ENCODE measurements at places on chromosomes 1 and 21. TPM values are rescaled to one million over a fixed set of nuclear protein-coding genes. Genes with fewer than 3 reads are reported as not detected.

Gene RNU1-1
- total RNA-seq = 2,470 TPM

Gene FMO3
- total RNA-seq = 1.5 TPM

Gene LCE2B
- not detected for total RNA-seq

Gene SAMD13
- total RNA-seq = 1.3 TPM

Gene RPL5
- 564 TPM for total RNA-seq

Gene LCE1B
- total RNA-seq = not detected

DNA sequence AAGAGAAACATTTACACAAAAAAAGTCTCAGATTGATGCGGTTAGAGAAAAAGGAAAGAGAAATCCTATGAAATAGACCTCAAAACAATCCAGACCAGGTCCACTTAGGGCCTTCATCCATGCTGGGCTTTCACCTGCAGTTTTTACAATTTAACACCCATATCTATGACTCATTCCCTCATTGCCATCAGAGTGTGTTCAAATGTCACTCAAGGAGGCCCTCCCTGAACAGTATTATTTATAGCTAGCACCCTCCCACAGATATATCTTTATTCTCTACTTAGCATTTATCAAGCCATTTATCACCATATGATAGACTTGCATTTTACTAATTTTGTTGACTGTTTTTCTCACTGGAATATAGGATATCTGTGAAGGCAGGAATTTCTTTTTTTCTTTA is 824 bp upstream of the KRTAP21-3 start:
- no peak for DNase-seq

DNA sequence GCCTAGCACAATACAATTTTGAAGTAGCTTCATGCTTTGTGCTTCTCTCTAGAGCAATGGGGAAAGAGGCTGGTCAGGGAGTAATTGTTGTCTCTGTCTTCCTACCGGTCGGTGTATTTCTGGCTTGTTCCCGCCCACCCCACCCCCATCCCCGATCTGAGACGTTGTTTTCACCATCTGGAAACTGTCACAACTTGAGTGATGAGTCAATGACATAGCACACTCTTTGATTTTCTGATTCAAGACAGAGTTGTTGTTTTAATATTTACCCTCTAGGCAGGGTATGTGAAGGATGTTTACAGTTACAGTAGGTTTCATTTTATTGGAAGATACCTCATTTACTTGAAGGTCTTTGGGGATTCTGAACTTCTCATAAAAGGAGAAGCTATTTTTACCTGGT is 7.0 kb downstream of the IL12RB2 start:
- no peak for DNase-seq

DNA sequence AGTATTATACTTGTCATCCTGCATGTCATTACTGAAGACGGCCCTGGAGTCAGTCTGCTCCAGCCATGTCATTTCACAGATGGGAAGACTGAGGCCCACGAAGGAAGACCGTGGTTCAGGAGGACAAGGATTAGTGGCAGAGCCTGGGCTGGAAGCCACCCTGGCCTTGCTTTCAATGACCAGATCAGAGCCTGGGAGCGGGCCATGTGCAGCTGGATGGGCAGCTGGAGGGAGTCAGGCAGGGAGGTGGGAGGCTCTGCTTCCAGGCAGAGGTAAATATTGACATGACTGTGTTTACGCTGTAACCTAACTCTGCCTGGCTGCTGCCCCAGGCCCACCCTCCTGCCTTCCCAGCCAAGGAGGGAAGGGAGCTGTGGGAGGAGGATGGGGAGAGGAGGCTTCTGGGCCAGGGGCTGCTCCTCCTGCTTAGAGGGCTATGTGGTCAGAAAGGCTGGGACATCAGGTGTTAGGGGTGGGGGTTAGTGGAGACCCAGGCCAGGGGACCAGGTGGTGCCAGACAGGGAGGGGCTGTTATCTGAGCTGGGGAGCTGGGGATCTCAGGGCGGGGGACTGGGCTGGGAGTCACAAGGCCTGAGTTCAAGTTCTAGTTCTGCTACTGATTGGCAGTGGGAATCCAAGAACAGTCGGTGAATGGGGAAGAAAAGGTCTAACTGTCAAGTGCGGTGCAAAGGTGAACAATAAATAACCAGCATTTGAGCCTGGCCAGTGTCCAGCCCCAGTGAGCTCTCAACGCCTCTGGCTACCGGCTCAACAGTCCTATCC is 48.5 kb upstream of the ECE1 start:
- peak; percentile 80 for DNase-seq

GRCh38 chr1:212482637-212483441 is 50.1 kb downstream of the NENF start:
- no peak for DNase-seq

GRCh38 chr1:50701706-50702317 is 258.3 kb downstream of the FAF1 start:
- DNase-seq = no peak

DNA sequence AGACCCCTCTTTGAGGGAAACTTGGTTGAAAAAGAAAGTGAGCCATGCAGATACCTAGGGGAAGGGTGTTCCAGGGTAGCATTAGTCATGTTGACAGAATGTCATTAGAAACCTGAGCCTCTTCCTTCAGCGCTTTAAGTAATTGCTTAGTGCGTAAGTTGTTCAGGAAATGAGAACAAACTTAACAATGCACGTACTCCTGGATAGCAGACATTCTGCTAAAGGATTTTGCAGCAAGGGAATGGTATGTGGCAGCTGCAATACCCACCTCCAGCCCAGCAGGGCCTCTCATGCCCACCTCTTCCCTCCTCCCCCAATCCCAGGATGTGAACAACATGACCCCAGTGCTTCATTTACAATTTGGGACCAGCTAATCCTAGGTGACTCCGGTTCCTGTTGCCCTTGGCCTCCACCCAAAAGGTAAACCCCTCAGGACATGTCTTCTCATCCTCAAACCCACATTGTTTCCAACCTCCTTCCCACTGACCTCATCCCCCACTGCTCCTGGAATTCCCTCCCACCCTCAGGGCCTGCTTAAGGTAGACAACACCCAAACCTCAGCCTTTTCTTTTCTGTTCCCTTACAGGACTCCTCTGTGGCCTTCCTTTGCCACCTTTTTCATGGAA is 98.0 kb upstream of the BCAR3 start:
- no peak for DNase-seq

- no peak for DNase-seq
Observed at GRCh38 chr1:30024411-30025195, 698.8 kb downstream of the MATN1 start.

- DNase-seq = no peak
Observed at GRCh38 chr1:209113521-209113920, 470.0 kb upstream of the CAMK1G start.

DNA sequence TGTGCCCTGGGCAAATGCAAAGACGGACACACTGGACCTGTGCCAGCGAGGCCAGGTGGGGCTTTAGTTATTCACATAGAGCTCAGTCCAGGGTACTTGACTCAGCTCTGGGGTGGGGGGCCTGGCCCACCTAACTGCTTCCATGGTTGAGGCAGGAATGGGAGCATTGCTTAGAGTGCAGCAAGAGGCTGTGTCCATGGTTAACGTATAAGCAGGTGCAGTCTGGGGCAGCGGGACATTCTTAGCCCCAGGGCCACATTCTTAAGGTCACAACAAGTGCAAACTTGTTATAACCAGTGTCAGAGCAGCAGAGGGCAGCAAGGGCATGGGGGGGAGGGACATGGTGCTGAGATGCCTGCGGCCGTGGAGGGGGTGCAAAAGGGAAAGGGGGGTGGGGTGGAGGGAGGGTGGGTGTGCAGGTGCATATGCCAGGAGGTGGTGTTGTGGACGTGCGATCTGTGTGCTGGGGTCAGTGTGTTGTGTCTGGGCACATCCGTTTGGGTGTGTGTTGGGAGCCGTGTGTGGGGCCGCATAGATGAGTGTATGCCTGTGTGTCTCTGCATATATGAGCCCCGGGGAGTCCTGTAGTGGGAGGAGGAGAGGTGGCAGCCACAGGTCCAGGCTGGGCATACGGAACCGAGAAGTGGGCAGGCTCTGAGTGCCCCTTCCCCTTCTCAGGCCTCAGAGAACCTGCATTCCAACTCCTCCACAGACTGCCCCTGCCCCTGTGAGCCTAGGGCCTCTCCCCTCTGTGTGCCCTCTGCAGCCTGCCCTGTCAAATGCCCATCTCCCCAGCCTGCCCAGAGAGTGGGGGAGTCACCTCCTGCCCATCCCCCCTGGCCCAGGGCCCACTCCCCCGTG is 8.4 kb downstream of the KCNJ10 start:
- no peak for DNase-seq

- no peak for DNase-seq
Observed at GRCh38 chr21:35035116-35035515, 14.0 kb downstream of the RUNX1 start.

- no peak for DNase-seq
Observed at GRCh38 chr1:64137412-64137803, 66.0 kb upstream of the UBE2U start.

- DNase-seq = no peak
Observed at GRCh38 chr1:76013206-76013581, 61.4 kb upstream of the ST6GALNAC3 start.

DNA sequence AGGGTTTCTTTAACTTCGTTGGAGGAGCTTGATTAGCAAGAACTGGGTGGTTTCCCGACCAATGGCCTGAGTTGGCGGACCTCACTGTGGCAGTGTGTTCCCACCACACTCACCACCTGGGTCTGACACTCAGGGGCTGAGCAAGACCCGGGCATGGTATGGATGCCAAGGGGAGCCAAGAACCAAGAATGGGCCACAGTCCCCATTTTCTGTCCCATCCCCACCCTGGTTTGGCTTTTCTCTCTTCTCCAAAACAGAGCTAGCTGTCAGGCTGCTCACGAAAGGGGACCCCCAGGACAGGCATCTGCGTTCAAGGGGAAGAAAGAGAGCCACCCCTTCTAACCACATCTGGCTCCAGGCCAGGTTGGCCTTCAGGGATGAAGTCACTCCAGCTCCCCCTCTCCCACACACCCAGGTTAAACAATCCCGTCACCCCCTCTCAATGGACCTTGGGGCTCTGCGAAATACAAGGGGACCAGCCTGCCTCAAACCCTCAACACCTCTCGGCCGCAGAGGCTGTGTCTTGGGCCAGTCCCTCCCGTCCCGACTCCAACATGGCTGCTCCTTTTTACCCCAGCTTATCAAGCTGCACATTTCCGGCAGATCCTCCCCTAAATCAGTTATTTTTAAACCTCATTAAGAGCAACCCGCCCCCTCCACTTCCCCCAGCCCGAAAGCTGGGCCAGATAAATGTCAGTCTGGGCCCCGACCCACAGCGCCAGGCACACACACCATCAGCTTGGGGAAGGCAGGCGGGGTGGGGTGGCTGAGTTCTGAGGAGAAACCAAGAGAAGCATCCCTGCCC is 3.4 kb downstream of the TAGLN2 start:
- DNase-seq = peak; percentile 69

- DNase-seq = no peak
Observed at GRCh38 chr1:164452549-164452948, 106.4 kb upstream of the PBX1 start.

GRCh38 chr1:204323887-204324286 is 35.8 kb downstream of the PLEKHA6 start:
- DNase-seq = no peak

GRCh38 chr1:96918406-96918805 is 196.8 kb downstream of the PTBP2 start:
- DNase-seq = no peak

DNA sequence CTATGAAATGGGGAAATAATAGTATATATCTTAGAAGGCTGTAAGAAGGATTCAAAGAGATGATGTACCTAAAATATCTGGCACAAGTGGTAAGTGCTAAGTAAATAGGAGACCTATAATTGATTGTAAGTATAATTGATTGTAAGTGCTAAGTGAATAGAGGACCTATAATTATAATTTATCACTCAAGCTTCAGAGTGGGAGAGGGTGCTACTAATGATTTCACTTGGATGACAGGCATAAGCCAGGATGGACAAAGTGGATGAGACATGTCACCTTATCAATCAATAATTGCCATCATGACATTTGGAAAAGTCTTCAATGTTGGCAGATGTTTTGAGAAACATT is 11.2 kb downstream of the RCAN1 start:
- DNase-seq = no peak

DNA sequence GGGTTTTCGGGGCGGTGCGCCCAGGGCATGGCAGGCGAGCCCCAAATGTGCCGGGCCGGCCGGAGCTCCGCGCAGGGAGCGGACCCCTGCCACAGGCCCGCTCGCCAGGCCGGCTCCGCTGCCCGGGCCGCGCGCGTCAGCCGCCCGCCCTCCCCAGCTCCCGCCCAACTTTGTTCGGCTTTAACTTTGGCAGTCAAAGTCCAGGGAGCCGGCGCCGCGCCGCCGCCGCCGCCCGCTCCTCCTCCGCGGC is 488 bp downstream of the SLC35D1 start:
- DNase-seq = peak; percentile 68

DNA sequence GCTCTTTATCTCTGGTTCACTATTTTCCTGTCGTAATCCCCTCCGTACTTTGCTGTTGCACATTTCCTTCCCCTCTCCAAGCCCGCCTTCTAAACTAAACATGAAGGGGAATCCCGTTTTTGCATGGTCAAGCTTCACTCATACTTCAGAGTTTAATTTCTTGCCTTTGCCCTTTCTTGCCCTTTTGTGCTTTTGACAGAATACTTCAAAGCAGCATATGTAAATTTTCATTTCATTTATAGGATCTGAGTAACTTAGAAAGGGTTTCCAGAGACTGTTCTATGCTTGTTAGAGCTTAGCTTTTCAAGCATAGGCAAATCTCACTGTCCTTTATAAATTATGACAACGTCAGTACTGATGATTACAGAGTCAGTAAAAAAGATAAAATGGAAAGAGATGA is 27.7 kb downstream of the SPATA45 start:
- DNase-seq = no peak

DNA sequence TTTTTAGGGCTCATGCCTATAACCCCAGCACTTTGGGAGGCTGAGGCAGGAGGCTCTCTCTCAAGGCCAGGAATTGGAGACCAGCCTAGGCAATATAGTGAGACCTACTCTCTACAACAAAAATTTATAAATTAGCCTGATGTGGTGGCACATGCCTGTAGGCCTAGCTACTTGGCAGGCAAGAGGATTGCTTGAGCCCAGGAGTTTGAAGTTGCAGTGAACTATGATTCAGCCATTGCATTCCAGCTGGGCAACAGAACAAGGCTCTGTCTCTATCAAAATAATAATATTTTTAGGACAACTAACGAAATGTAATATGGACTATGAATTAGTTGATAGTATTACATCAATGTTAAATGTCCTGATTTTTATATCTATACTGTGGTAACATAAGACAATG is 68.8 kb upstream of the ARID1A start:
- DNase-seq = no peak

DNA sequence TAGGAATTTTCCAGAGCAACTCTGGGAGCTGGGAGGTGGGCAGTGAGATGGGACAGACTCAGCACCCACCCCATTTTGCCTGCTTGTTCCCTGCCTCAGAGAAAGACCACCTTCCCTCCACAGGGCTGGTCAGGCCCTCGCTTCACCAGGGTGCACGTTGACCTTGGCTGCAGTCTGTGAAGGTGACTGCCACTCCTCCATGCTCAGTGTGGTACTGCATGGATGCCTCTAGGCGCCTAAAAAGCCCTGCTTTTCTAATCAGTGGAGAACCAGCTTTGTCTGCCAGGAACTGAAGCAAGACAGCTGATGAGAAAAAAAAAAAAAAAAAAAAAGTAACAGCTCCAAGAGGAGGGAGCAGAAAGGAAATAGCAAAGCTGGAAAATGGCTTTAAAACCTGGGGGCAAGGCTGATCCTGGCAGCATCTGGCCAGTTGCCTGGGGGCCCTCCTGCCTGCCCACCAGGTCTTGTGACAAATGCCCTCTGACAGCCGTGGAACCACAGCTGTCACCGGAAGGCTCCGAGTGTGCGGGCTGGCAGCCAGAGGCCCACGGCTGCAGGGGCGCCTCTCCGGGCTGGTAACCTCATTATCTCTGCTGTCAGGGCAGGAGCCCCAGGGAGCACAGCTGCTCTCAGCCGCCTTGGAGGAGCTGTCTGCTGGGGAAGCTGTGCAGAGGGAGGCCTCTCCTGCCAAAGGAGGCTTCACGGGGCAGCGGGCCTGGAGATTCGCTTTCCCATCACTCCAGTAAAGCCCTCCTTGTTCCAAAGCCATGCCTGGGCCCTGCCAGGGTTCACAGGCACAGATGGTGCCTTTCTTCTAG is 13.7 kb downstream of the KIAA1614 start:
- peak; percentile 71 for DNase-seq

Measured in heart left ventricle (tissue), 16 donors.